ENCODE measurements at places on chromosomes 12 and 14.

- no peak for DNase-seq
These were observed 51.9 kb downstream of the GALNT8 start for GRCh38 chr12:4771960-4772566.

GRCh38 chr14:101763941-101764709, 2.6 kb downstream of the PPP2R5C start:
- DNase-seq, result peak; percentile 15

DNA sequence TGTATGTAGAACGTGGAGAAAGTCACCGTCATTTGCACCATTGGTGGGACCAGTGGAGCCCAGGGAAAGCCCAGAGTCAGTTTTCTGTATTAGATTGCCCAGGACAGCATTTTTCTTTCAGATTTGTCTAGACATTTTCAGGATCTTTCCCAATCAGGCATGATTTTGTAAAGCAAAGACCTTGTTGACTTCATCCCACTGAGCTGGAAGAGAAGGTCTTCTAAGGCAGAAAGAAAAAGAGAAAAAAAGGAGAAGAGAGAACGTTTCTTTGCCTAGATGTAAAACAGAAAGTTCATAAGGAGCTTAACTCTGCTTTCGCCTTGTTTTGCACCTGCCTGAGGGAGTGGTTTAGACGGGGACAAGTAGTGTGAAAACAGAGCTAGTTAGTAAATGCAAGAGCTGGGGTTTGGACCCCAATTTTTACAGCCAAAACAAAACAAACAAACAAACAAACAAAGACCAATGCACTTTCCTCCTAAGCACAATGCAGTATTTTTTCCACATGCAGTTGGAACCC, 273.1 kb downstream of the ZFP36L1 start:
- no peak for DNase-seq

DNA sequence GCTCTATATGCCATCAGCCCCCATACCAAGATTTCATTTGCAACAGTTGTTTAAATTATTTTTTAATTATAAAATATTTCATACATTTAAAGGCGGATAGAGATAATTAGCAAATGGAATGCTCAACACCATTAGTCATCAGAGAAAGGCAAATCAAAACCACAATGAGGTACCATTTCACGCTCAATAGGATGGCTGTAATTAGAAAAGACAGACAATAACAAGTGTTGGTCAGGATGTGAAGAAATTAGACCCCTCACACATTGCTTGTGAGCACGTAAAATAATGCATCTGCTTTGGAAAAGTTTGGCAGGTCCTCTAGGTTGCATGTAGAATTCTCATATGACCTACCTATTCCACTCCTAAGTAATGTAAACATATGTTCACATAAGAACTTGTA, 35.3 kb upstream of the EPS8 start:
- DNase-seq, result no peak

- DNase-seq, result no peak
These were observed 1182.7 kb downstream of the AACS start for GRCh38 chr12:126247936-126248335.

GRCh38 chr14:105385698-105386365, 12.5 kb upstream of the TEX22 start:
- DNase-seq, result no peak

- no peak for DNase-seq
These were observed 59.5 kb downstream of the BCAT1 start for GRCh38 chr12:24889411-24889810.

- peak; percentile 90 for DNase-seq
These were observed 33.1 kb upstream of the COL2A1 start for GRCh38 chr12:48037267-48037915.

DNA sequence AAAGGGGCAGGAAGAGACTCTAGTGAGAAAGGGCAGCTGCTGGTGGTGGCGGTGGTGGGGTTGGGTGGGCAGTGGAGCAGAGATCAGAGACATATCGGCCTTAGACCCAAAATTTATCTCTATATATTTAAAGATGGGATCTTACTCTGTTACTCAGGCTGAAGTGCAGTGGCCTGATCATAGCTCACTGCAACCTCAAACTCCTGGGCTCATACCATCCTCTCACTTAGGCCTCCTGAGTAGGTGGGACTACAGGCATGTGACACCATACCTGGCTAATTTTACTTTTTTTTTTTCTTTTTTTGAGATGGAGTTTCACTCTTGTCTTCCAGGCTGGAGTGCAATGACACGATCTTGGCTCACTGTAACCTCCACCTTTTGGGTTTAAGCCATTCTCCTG, 18.6 kb upstream of the ITGA5 start:
- DNase-seq, result no peak

DNA sequence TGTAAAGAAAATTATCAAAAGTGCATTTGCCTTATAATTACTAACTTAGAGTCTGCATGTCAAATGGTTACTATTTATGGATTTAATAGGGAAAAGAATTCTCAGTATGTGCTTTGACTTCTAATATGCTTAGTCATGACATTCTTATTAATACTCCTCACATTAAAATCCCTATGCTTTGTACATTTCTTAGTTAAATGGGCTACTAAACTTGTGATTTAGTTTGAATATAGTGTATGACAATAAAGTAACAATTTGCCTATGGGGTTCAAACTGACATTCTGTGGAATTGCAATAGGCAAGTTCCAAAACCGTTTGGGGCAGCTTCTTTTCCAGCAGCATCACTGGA, 361.9 kb upstream of the TMTC1 start:
- DNase-seq, result no peak

DNA sequence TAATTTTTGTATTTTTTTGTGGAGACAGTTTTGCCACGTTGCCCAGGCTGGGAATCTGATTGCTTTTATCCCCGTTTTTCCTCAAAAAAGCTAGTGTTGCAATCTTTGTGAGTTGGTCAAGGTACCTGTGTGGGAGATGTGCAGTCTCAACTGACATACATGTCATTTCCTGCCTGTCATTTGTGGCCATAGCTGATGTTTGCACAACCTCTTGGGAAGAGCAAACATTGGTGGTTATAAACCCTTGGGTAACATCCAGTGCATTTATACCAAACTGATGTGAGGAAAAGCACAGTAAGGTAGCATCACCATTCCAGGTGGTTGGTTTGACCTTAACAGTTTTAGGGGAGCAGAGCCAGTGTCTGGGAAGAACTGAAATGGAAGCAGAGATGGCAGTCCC, 54.7 kb downstream of the ATG14 start:
- no peak for DNase-seq

- DNase-seq, result no peak
These were observed 10.4 kb upstream of the OSBPL8 start for GRCh38 chr12:76569685-76570604.

GRCh38 chr12:59636945-59637691, 41.3 kb downstream of the SLC16A7 start:
- no peak for DNase-seq

DNA sequence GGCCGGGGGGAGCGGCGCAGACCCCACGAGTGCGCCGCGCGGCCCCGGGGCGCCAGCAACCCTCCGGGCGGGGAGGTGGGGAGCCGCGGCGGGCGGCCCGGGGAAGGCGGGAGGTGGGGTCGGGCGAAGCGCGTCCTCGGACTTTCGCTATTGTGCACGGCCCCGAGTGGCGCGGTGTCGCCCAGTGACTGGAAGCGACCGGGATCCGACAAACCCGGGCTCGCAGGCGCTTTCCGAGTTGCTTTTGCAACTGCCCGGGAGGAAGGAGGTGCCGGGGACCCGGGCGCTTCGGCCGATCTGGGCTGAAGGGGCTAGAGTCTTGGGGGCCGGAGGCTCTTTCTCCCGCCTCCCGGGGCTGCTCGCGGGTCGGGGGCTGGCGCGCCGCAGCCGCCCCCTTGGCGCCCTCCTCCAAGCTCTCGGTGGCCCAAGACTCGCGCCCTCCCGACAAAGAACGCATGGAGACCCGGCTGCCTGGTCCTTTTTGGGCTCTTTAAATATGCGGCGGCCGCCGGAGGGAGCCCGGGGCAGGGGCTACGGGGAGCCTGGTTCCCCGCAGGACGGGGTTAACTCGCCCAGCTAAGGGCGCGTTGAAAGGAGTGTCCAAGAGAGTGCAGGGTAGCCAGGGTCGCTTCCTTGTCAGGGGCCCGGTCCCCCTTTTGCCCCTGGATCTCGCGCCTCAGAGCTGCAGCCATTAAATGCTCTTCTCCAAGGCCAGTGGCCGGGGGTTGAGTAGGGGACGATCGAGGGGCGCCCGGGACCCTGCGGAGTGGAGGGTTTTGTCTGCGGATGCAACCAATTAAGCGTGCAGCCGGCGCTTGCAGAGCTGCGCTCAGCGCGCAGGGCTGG, 1.4 kb downstream of the HMGA2 start:
- peak; percentile 77 for DNase-seq

- DNase-seq, result no peak
These were observed 824 bp downstream of the OAS1 start for GRCh38 chr12:112907415-112908157.

DNA sequence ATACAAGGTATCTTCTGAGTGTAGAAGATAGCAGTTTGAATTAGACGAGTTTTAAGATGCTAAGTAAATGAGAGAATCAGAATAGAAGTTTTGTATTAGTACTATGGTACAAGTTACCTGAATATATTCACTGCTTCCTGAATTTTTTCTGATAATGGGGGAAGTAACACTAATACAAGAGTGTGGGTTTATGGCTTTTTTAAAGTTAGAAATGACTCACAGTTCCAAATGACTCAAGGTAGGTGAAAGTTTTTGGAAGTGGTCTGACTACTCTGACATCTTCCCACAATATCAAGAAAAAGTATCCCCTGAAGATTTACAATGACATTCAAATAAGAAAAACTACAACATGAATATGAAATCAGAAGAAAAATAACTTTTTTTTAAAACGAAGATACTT, 123.7 kb upstream of the GARIN6 start:
- no peak for DNase-seq

- no peak for DNase-seq
These were observed 284.4 kb upstream of the CRY1 start for GRCh38 chr12:107377596-107378385.

GRCh38 chr12:1102791-1103450, 111.9 kb downstream of the ERC1 start:
- DNase-seq, result no peak

DNA sequence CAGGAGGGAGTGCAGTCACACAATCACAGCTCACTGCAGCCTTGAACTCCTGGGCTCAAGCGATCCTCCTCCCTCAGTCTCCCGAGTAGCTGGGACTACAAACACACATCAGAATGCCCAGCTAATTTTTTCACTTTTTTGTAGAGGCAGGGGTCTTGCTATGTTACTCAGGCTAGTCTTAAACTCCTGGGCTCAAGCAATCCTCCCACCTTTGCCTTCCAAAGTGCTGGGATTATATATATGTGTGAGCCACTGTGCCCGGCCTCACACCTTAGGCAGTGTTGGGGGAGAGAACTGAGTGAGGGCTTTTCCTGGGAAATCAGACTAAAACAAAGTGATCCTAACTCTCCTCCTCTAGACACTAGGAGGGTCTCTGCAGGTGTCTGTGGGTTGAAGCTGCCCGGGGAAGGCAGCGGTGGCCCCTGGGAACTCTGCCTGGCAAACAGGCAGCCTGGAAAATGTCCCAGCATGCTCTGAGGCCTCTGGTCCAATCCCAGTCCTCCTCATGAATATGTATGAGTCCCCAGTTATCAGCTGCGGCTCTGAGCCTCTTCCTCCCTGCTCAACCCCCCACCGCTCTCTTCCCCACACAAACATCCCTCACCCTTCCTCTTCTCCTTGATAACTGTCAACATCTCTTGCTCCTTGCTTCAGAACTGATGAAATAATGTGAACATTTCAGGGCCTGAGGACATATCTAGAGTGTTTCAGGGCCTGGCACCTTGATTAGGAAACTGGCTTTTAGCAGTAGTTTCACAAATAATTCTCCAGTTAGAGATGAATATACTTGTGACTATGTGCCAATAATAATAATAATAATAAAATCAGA, 7.9 kb upstream of the NAA25 start:
- peak; percentile 48 for DNase-seq

DNA sequence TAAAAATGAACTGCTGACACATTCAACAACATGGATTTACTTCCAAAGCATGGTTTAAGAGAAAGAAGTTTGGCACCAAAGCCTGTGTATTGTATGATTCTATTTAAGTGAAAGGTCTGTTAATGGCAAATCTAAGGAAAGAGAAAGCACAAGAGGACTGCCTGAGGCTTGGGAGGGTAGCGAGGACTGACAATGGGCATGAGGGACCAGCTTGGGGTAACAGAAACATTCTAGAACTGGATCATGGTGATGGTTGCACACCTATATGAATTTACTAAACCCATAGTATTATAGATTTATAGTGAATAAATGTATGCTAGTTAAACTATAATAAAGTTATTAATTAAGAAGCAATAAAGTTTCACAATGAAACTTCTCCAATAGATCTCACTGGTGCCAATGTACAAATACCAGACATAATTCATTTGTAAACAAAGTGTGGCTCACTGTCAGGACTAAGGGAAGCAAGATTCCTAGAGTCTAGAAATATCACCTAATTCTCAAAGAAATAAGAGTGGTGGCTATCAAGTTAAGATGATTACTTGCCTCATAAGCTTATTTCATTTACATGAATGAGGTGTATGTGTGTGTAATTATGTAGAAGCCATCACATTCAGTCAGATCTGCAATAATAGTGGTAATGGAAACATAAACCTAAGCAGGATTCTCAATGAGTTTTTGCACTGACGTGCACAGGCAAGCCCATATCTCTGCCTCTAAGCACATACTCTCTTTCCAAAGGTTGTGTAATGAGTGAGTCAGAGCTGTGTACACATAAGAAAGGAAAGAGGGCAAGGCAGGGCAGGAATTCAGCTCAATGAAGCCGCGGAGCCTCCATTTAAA, 353.4 kb downstream of the KCNH5 start:
- DNase-seq, result peak; percentile 35

- peak; percentile 78 for DNase-seq
These were observed 149.0 kb upstream of the PRMT8 start for GRCh38 chr12:3342051-3342450.

- DNase-seq, result no peak
These were observed 32.7 kb downstream of the TMEM19 start for GRCh38 chr12:71718611-71719010.

DNA sequence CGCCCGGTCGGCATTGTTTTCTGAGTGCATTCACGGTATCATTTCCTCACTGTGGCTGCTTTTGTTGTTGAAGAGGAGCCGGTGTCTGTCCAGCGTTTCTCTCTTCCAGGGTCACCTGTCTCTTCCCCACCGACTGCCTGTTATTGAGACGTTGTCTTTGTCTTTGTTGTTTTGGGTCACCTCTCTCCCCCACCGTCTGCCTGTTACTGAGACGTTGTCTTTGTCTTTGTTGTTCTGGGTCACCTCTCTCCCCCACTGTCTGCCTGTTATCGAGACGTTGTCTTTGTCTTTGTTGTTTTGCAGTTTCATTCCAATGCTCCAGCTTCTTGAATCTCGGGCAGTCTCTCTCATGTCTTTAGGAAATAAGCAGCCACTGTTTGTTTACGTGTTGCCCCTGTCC, 69.9 kb downstream of the DDX51 start:
- no peak for DNase-seq

Data from lung (tissue), 17 donors.